Vein endothelial cell (primary cell): ENCODE measurements at places on chromosomes 2 and 18. TPM values are rescaled to one million over a fixed set of nuclear protein-coding genes. Genes with fewer than 3 reads are reported as not detected.

Gene LRRFIP1
- total RNA-seq, result 174 and 223 TPM in 2 replicates

Gene IL1F10
- not detected in 2 replicates for total RNA-seq

Gene ASIC4
- total RNA-seq, result not detected in 2 replicates

Gene ABCG8
- not detected in 2 replicates for total RNA-seq
